ENCODE measurements at places on chromosomes 3 and 15.
A peak's percentile ranks its signal among the peaks of the same experiment; 100 is the strongest.

DNA sequence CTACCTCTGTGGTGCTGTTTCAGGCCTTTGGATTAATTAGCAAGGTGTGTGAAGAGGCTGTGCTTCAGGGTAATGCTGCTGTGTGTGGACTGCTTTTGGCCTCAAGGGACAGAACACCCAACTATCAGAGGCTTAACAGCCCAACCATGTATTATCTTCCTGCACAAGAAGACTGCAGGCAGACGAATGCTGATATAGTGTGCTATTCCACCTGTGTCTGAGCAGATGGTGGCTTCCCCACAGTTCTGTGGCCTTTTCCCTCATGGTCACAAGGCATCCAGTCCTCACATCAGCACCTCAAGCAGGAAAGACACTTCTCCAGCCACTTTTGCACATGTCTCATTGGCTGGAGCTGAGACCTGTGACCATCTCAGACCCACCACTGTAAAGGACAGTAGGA, 76.6 kb downstream of the CHCHD6 start:
- DNase-seq, result no peak

DNA sequence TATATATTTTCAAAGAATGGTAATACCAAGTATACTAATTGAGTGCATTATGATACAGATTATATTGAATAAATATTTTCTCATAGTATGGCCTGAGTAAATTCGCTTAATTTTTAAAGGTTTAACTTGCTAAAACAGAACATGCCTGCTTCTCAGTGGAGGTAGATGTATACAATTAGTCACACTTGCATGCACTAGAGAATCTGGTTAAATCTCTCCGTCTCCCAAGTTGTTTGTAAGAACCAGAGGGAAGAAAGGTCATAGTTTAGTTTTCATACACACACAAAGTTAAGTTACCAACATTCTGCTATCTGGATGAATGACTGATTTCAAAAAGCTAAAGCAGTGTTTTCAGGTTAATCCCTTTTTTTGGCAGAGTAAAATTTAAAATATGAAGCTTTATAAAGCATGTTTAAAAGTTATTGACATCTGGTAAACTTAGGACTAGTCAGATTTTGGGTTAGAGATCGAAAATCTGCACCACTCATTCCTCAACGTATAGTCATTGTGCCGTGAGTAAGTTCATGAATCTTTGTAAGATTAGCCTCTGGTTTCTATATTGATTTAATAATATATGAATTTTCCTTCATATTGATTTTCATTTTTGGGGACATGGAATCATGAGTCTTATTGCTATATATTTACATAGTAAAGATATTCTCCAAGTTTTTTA, 117.6 kb upstream of the SAMMSON start:
- DNase-seq, result no peak

GRCh38 chr15:90202929-90203328, 1.8 kb downstream of the SEMA4B start:
- no peak for DNase-seq

GRCh38 chr3:58034738-58035523, 26.7 kb downstream of the FLNB start:
- DNase-seq, result peak; percentile 15

DNA sequence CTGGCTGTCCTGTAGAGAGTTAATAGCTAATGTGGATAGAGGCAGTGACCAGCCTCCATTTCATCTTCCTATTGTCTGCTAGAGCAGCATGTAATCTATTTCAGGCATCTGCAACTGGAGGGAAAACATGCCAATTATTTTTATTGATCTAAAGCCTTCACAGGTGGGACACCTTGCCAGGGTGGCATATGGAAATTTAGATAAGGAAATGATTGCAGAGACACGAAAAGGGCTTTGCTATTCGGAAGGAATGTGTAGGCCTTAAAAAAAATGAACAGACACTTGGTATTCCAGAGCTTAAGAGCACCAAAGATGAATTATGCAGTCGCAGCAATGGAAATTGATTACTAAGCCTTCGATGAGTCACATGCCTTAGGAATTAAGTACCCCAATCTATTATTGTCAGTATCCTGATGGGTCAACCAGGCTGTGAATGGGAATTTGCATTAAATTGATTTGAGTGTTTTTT, 454.7 kb downstream of the SQOR start:
- no peak for DNase-seq

- DNase-seq, result no peak
Measured at GRCh38 chr3:150610785-150611184, 7.7 kb downstream of the SELENOT start.

GRCh38 chr3:136270179-136270578, 20.0 kb downstream of the PCCB start:
- DNase-seq, result no peak

DNA sequence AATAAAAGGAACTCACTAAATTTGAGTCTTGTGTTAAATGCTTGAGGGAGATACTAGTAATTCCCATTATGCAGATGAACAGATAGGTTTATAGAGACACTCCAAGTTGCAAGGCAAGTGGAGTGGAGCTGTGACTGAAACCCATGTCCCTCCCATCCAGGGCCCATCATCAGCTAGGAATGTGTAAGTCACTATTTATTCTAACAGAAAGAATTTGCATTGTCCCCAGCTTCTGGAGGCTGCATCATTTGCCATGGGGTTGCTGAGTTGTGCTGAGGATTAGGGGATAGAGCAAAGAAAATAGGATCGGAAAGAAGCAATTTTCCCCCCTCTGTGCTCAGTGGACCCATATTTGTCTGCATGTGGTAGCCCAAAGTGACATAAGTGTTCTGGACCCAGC, 197.4 kb upstream of the RGMA start:
- no peak for DNase-seq
